ENCODE measurements at places on chromosomes 2 and 18.

DNA sequence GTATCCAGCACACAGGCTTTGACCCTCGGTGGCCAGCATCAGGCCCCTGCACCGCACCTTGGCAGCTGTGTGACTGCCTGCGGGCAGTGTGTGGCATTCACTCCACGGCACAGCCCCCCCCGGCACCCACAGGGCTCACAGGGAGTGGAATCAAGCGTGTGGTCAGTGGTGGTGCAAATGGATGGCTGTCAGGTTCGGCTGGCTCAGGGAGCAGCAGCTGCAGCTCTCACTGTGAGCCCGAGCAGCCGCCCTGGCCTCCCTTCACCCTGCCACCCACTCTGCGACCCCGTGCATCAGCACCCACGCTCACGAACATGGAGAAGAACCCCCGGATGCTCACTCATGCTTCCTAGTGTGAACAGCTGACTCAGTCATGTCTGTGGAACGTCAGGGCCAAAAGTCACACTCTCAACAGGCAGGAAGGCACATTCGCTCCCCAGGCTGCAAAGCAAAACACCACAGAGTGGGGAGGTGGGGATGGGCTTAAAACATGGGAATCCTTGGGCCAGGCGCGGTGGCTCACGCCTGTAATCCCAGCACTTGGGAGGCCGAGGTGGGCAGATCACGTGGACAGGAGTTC, 41.5 kb upstream of the GPC1 start:
- DNase-seq, result peak; percentile 55

DNA sequence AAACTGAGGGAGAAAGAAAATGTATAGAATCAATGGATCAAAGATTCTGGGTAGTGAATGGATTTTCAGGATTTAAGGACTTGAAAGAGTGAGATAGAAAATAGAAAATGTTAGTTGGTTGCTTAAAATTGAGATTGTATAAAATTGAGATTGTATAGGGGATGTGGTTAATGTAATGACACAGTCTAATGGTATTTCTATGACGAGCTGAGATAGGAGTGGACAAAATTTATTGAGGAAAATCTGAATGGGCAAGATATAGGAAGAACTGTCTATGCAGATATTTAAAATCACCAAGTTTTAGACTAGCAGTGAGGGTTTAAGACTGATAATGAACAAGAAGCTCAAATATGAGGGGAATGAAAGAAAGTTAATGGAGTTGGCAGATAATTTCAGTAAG, 406.6 kb downstream of the NYAP2 start:
- no peak for DNase-seq

GRCh38 chr18:38940863-38941531, 1375.4 kb upstream of the CELF4 start:
- DNase-seq, result no peak

DNA sequence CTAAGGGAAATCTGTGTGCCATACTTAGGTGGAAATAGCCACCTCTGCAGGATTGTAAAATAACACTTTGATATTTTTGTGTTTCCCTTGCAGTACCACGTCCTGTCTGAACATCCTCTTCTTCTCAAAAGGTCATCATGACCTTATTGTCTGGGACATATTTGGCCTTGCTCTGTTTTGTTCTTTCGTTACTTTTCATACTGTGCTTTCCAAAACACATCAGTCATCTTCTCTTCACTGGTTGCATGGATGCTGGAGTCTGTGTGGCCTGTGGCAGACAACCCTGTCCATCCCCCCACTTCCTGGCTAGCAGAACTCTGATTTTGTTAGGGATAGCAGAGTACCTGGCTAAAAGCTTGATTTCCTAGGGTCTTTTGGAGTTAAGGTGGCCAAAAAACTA, 9.4 kb upstream of the GREB1 start:
- no peak for DNase-seq

DNA sequence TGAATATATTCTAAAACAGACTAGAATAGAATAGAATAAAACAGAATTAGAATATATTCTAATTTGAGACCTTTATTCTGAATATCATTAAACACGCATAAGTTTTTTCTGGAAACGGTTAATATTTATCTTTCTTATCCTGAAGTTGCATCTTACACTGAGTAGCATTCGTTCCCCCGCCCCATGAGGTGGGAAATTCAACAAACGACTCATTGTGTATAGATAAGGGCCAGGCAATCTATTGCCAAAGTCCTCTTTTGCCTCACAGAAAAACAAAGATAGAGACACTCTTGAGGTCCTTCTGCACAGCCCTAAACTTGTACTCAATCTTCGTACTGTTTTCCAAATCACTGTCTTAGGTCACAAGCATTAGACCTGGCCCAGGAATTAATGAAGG, 98.1 kb downstream of the COL6A3 start:
- no peak for DNase-seq

DNA sequence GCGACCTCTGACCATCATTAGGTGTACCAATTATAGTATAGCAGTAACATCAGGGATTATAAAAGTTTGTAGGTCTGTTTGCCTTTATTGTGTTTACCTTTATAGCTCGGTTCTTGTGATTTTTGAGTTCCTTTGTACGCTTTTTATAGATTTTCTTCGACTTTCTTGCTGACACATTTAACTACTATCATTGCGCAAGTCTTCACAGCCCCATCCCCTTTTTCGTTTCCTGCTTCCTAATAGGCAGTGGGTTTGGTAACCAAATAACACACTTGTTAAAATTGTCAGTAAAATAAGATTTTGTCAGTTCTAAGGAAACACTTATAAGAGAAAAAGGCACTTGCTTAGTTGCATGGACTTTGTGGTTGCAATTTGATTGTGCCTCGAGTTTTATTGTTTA, 541.5 kb downstream of the LRP1B start:
- DNase-seq, result no peak

DNA sequence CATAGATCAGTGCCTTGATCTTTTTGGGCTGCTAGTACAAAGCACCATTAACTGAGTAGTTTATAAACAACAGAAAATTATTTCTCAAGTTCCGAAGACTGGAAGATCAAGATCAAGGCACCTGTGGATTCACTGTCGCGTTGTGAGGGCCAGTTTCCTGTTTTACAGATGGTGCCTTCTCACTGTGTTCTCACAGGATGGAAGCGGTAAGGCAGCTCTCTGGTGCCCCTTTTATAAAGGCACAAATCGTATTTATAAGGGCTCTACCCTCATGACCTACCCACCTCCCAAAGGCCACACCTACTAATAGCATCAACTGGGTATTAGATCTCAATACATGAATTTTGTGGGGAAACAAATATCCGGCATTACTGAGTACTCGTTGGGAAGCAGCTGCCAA, 729.5 kb upstream of the SLC39A10 start:
- DNase-seq, result no peak

DNA sequence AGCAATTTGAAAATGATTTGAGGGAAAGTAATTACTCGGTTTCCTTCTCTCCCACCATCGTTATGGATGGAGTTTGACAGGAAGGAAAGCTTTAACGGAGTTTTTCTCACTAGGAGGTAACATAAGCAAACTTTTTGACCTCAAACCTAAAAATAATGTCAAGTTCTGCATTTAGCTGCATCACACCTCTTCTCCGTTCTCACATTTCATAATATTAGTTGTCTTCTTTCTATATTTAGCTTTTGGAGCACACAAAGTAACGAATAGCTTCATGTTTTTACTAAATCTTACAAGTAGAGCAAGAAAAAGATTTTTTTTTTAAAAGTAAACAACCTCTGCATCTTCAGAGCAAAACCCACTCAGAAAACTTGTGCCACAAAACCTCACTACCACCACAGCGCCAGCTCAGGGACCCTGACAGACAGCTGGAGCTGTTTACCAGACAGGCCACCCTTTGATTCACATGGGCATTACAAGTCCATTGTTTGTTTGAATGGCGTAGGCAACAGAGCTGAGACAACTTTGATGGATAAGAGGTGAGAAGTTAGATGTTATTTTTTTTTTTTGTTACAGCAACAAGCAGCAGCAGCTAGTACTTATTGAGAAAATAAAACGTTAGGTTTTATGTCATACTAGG, 21.9 kb upstream of the ICOS start:
- no peak for DNase-seq

GRCh38 chr2:133674433-133675331, 106.4 kb upstream of the NCKAP5 start:
- peak; percentile 46 for DNase-seq

DNA sequence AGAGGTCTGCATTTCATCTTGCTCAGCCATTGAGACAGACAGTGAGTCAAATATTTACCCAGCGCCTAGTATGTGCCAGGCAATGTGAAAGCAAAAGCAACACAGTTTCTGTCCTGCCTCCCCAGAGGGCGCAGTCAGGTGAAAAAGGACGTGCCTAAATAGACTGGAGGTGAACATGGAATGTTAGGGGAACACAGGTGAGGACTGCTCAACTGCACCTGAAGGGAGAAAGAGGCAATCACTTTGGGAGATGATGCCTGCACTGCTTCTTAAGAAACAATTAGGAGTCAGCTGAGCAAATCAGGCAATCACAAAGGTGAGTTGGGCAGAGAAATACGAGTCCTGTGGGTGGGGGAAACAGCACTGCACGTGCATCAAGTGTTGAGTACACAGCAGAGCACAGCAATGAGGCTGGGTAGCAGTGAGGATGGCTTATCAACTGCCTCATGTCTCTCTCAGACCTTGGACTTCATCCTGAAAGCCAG, 218.3 kb upstream of the SMAD7 start:
- no peak for DNase-seq

DNA sequence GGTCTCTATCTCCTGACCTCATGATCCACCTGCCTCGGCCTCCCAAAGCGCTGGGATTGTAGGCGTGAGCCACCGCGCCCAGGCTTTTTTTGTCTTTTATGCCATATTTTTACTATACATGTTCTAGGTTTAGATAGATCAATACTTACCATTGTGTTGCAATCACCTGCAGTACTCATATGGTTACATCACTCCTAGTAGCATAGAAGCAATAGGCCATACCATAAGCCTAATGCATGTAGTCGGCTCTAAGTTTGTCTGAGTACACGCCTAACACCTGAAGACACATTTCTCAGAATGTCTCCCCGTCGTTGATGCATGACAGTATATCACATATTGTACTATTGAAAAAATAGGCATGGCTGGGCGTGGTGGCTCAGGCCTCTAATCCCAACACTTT, 27.1 kb upstream of the TGIF1 start:
- no peak for DNase-seq

DNA sequence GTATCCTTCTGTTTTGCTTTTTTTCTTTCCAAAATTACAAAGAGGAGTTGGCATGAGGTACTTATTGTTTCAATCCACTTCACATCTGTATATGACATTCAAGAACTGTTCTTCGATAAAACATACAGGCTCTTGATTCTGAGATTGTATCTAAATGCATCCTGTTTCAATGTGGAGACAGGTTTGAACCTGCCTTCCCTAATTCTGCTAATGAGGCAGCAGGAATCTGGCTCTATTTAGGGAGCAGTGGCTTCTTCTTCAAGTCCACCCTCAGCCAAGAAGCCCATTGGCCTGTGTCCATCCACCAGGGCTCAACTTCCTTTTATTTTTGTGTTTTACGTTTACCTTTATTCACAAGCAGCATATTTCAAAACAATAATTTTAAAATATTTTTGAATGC, 84.8 kb upstream of the PIK3C3 start:
- DNase-seq, result no peak

- DNase-seq, result no peak
These were observed 86.7 kb upstream of the NARS1 start for GRCh38 chr18:57708288-57708687.

- DNase-seq, result peak; percentile 69
These were observed 9.1 kb upstream of the AP1S3 start for GRCh38 chr2:223846515-223846914.

- no peak for DNase-seq
These were observed 18.1 kb downstream of the LPIN2 start for GRCh38 chr18:2994603-2995432.

DNA sequence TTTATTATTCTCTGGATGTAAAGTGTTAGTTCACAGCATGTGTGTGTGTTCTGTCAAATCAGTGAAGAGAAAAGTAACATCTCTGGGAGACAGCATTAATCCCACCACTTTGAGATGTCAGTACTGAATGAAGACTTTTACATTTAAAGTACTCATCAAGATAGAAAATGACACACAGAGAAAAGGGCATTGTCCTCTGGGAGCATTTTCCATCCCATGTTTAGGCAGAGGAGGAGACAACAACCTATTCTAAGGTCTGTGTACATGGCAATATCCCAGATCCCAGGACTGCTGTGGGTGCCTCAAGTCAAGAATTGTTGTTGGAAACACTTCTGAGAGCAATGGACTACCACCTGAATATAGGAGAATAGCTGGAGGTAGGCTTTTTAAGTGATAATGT, 201.5 kb downstream of the PPP1R1C start:
- no peak for DNase-seq

DNA sequence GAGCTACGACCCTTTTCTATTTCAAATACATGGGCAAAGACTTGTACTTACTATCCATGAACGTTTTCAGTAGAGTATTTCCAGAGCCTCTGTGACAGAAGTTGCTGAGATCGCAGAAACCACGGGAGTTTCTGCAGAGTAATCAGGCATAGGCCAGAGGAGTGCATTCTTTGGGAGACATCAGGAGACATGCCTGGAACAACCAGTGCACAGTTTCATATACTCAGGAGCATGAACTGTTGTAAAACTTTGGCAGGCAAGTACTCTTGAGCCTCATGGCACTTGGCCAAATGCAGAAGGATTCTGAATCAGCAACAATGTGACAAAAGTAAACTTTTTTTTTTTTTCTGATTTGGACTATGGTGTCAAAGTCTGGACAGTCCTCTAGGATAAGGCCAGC, 307.1 kb downstream of the GRB14 start:
- no peak for DNase-seq

GRCh38 chr2:9205963-9206948, at the start of gene ASAP2:
TSS of gene ASAP2 (plus strand) at chr2:9206812. CDS start at chr2:9207105, 293 bp downstream.
- DNase-seq, result peak; percentile 87

- no peak for DNase-seq
These were observed 121.6 kb downstream of the SP100 start for GRCh38 chr2:230537531-230537976.

- DNase-seq, result no peak
These were observed 32.3 kb downstream of the MROH2A start for GRCh38 chr2:233810385-233810784.

DNA sequence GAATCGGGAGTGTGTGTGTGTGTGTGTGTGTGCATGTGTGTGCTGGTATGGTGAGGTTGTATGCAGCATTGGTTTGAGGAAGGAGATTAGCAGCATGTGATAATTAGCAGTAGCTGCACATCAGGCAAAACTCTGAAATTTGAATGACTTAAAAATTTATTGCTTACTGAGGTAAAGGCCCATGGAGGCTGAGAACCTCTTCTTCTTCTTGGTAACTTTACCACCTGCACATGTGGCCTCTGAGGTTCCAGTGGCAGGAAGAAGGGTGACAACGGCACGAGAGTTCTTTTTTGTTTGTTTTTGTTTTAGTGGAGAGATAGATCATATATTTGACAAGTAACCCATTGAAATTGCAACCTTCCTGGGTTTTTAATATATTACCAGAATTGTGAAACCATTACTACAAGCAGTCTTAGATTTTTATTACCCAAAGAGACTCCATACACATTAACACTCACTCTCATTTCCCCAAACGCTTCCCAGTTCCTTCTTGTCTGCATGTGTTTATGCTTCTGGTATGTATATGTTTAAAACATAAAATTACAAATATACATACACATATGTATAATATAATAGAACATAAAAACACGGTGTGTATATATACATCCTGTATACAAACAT, 292.1 kb downstream of the PTGR3 start:
- no peak for DNase-seq
